T-helper 17 cell (primary cell): ENCODE measurements at places on chromosomes 12 and 14.

DNA sequence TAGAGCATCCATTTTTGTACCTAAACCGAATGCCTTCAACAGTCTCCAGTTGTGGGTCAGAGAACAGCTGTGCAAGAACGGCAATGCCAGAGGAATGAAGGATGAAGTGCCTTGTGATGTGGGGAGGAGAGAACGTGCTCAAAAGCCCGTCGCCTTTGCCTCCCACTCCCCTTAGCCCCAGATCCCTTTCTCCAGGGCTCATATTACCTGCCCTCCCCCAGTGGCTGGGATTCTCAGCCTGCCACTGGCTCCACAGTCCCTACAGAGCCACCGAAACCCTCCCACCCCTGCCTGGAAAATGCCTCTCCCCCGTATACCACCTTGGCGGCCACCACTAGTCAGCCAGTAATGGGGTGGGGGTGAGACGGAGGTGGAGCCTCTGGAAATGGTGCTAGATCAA, 158.5 kb downstream of the ZFP36L1 start:
- DNase-seq = no peak
- H3K27ac ChIP-seq = no peak overlapping the region
- H3K27me3 ChIP-seq = no peaks in the 10 kb centered on the region
- H3K4me3 ChIP-seq = no peak overlapping the region
- H3K36me3 ChIP-seq = no peaks in the 10 kb centered on the region
- peaks cover 5% of the 10 kb centered on the region for H3K4me1 ChIP-seq

DNA sequence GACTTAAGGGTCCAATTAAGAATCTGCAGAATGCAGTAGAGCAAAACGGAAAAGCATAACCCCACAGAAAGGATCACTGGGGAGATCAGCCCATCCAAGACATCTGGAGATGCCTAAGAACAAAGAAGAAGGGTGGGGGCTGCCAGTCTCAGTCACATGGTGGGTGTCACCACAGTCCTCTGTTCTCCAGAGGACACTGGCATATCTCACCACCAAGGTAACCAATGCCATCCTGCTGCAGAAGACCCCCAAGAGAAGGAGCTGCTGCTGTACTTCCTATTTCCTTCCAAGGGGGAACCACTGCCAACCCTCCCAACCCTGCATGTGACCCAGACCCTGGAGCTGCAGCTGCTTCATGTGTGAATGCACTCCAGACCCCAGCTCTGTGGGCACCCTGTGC, 91.2 kb downstream of the PTGER2 start:
- no peak for DNase-seq
- peaks cover 45% of the 10 kb centered on the region for H3K4me1 ChIP-seq
- H3K4me3 ChIP-seq = no peak overlapping the region

GRCh38 chr14:26067786-26068459, 529.9 kb downstream of the NOVA1 start:
- no peak overlapping the region for H3K4me3 ChIP-seq
- DNase-seq = no peak
- H3K36me3 ChIP-seq = no peaks in the 10 kb centered on the region
- no peaks in the 10 kb centered on the region for H3K4me1 ChIP-seq
- no peak overlapping the region for H3K27ac ChIP-seq

GRCh38 chr14:75452900-75453816, 25.3 kb downstream of the JDP2 start:
- no peak overlapping the region for H3K4me3 ChIP-seq
- H3K27me3 ChIP-seq = peaks cover 44% of the 10 kb centered on the region
- H3K27ac ChIP-seq = peak overlapping the region; percentile 47
- peaks cover 11% of the 10 kb centered on the region for H3K36me3 ChIP-seq
- no peak for DNase-seq
- peaks cover 7% of the 10 kb centered on the region for H3K4me1 ChIP-seq

- no peak overlapping the region for H3K27ac ChIP-seq
- H3K4me1 ChIP-seq = no peaks in the 10 kb centered on the region
- DNase-seq = no peak
These were observed 163.8 kb downstream of the RPL10L start for GRCh38 chr14:46487582-46488350.

- no peak for DNase-seq
- H3K27ac ChIP-seq = peak overlapping the region; percentile 97
- peaks cover 22% of the 10 kb centered on the region for H3K4me1 ChIP-seq
These were observed 433 bp downstream of the COX16 start for GRCh38 chr14:70359076-70359424.

DNA sequence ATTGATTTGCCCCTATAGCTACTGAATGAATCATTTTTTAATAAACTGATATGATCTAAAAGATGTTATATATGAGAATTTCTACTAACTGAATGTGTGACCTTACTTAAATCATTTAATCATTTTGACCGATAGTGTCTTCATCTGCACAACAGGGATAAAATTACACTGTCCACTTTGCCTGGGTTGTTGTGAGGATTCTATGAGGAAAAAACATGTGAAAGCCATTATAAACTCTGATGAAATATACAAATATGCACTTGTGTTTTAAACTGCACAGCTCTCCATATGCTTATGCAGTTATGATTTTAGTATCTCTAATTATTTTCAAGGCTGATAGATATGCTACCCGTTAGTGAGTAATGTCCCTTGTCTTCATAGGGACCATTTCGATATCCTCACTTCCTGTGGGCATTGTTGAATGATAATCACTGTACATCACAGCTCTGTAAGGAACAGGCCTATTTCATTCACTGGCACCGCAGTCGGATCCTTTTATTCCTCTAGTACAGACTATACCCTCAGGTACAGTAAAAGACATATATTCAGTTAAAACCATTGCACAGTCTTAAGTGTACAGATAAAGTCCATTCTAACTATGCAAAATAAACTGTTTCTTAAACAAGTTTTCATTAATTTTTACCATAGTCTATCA, 88.7 kb upstream of the RAP1B start:
- DNase-seq = no peak
- no peak overlapping the region for H3K4me3 ChIP-seq
- H3K27me3 ChIP-seq = no peaks in the 10 kb centered on the region
- no peak overlapping the region for H3K27ac ChIP-seq

DNA sequence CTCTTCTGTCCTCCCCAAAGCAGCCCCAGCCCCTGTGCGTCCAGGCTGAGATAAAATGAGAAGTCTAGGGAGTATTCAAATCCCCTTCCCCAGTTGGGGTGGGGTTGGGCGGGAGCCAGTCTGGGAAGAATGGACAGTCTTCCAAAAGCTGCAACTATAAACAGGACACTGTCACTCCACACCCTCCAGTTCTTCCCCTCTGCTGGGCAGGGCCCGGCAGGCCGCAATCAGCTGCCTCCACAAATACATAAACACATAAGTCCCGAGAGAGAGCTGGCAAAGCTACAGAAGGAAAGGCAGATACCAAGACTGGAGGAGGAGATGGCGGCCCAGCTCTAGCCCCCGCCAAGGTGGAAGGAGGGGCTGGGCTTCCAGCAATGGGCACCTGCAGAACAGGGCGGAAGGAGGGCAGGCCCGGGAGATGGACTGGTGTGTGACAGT, 12.7 kb downstream of the LTBP2 start:
- H3K27me3 ChIP-seq = no peaks in the 10 kb centered on the region
- no peaks in the 10 kb centered on the region for H3K4me1 ChIP-seq
- H3K4me3 ChIP-seq = no peak overlapping the region
- peaks cover 2% of the 10 kb centered on the region for H3K36me3 ChIP-seq

GRCh38 chr12:121766290-121767039, 27.0 kb downstream of the RHOF start:
- no peak overlapping the region for H3K27ac ChIP-seq
- H3K36me3 ChIP-seq = no peaks in the 10 kb centered on the region
- no peaks in the 10 kb centered on the region for H3K27me3 ChIP-seq
- H3K4me1 ChIP-seq = no peaks in the 10 kb centered on the region
- no peak overlapping the region for H3K4me3 ChIP-seq

DNA sequence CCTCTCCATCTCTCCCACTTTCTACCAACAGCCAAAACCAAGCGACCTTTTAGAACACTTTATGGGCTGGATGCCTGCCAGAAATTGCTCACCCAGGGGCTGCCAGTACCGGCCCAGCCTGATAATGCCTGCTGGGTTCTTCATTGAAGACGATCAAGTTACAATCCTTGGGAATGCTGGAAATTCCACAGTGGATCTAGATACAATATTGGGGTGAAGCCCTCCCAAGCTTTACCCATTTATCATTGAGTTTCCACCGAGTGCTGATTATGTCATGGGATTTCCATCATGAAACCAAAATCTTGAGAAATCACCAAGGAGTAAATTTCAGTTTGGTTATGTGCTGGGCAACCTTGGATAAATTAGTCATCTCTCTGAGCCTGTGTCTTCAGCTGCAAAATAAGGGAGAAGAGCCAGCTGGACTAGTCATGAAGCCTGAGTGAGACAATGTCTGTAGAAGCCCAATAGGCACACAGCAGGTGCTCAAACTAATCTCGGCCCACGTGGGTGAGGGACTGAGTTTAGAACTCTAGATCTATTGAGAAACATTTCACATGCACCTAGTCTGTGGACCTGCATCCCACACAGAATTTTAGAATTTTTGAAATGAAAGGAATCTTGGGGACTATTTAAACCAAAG, 75.5 kb upstream of the CLMN start:
- no peak overlapping the region for H3K27ac ChIP-seq
- no peak overlapping the region for H3K4me3 ChIP-seq
- H3K4me1 ChIP-seq = no peaks in the 10 kb centered on the region
- H3K36me3 ChIP-seq = no peaks in the 10 kb centered on the region
- H3K27me3 ChIP-seq = no peaks in the 10 kb centered on the region

DNA sequence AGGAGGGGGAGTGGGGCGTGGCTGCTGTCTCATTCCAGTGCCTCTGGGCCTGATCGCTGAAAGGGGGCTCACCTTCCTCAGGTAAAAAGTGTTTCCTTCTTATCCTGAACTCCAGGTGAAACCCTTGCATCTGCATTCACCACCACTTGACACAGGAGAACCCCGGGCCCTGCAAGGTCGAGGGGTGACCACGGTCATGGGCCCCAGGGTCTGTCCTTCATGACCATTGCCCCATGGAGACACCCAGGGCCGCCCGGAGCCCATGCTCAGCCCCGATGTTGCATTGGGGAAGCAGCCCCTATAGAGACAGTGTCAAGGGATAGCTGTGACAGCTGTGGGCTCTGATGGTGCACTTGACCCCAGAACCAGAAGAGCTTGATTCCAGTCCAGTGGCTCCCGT, 34.4 kb upstream of the DYNC1H1 start:
- no peak overlapping the region for H3K4me3 ChIP-seq
- H3K27me3 ChIP-seq = no peaks in the 10 kb centered on the region
- H3K27ac ChIP-seq = no peak overlapping the region
- H3K36me3 ChIP-seq = no peaks in the 10 kb centered on the region

- no peak for DNase-seq
- no peak overlapping the region for H3K27ac ChIP-seq
- H3K36me3 ChIP-seq = no peaks in the 10 kb centered on the region
- H3K4me1 ChIP-seq = peaks cover 15% of the 10 kb centered on the region
- peaks cover 46% of the 10 kb centered on the region for H3K27me3 ChIP-seq
These were observed 82.6 kb downstream of the GALNT8 start for GRCh38 chr12:4802841-4803240.
